ENCODE measurements at places on chromosomes 1 and 21.

DNA sequence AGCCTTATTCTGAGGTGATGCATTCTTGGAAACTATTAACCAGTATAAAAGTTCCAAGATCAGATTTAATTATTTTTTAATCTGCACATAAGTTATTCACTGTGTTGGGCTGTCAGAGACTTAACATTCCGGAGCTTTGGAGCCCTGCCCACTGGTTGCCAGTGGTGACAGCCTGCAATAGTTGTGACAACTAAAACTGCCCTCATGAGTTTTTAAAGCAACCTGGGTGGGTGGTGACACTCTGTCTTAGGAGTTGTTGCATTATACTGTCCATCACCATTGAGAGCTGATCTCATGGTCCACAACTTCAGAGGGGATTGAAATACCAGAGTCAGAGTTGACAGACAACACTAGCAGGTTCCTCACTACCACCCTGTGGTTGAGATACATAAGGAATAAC lies 653.9 kb upstream of the USP24 start:
- no peak for DNase-seq

DNA sequence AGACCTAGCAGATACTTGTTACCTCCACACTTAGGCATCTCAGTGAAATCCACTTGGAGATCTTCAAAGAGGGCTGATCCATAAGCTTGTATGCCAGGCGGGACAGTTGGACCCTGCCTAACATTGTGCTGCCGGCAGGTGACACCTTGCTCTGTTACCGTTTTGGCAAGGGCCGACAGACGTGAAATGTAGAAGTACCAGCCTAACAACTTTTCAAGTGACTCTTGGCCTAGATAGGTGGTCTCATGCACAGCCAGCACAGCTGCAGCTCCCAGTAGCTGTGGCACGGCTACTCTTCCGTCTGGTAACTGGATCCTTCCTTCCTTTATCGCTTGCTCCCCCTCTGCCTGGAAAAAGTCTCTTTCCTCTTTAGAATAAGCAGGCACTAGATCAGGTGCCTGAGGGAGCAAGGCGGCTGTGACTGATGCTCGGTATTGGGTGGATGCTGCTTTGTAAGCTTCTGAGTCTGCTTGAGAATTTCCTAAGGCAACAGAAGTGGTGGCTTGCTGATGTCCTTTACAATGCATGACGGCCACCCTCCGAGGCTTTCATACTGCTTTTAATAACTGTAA lies 713.5 kb downstream of the AMY1C start:
- no peak for DNase-seq

- no peak for DNase-seq
Observed at GRCh38 chr1:94660994-94661393, 119.4 kb upstream of the F3 start.

DNA sequence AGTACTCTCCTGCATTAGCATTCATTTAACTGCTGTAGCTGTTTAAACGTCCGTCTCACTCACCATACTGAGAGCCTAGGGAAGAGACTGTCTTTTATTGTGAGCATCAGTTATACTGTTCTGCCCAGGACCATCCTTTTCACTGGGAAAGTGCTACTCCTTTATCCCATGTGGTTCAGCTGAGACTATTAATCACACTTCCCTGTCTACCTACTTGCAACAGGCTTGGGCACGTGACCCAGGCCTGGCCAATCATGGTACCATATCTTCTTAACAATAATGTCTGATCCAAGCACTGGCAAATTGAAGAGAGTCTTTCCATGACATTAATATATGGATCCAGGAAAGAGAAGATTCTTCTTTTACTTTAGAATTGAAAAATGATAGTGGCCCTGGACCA lies 108.1 kb downstream of the TM2D1 start:
- no peak for DNase-seq

- no peak for DNase-seq
Observed at GRCh38 chr1:40936931-40937339, 42.6 kb upstream of the CTPS1 start.
